Psoas muscle (tissue), 8 donors: ENCODE measurements at places on chromosomes 1 and 21. TPM values are rescaled to one million over a fixed set of nuclear protein-coding genes. Genes with fewer than 3 reads are reported as not detected.
A peak's percentile ranks its signal among the peaks of the same experiment; 100 is the strongest.

- peak; percentile 50 for DNase-seq
These were observed 41.3 kb downstream of the COL6A1 start for GRCh38 chr21:46022551-46023525.

- no peak for DNase-seq
These were observed 122.5 kb downstream of the ATG4C start for GRCh38 chr1:62906428-62906886.

DNA sequence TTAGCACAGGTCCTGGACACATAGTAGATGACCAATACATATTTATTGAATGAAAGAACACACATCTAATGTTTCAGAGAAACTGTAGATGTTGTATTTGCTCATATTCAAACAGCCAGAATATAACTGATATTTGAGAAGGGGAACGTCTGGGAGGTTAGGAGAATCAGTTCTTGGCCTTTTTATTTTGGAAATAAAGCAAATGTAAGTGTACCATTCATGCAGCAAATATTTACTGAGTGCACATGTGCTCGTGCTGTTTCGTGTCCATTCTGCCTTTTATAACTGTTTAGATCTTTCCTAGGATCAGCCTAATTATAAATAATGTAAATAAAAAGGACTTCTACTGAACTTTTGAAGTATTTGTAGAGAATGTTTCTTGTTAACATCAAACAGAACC, 103.8 kb downstream of the GREM2 start:
- no peak for DNase-seq

Gene CAMK2N1
- polyA plus RNA-seq: 2.4 TPM

Gene CLDN17
- polyA plus RNA-seq: not detected
